ENCODE measurements at places on chromosomes 2 and 18. TPM values are rescaled to one million over a fixed set of nuclear protein-coding genes. Genes with fewer than 3 reads are reported as not detected.
A peak's percentile ranks its signal among the peaks of the same experiment; 100 is the strongest.

GRCh38 chr2:191757208-191757607 is 79.3 kb downstream of the NABP1 start:
- no peak overlapping the region for H3K4me3 ChIP-seq
- H3K27ac ChIP-seq = no peak overlapping the region
- no peaks in the 10 kb centered on the region for H3K4me1 ChIP-seq
- no peak for DNase-seq

GRCh38 chr2:175932675-175933074 is 69.4 kb downstream of the LNPK start:
- H3K4me1 ChIP-seq = peaks cover 3% of the 10 kb centered on the region
- no peak for DNase-seq
- H3K27ac ChIP-seq = no peak overlapping the region
- H3K4me3 ChIP-seq = no peak overlapping the region
- no peaks in the 10 kb centered on the region for H3K36me3 ChIP-seq
- H3K27me3 ChIP-seq = no peaks in the 10 kb centered on the region

DNA sequence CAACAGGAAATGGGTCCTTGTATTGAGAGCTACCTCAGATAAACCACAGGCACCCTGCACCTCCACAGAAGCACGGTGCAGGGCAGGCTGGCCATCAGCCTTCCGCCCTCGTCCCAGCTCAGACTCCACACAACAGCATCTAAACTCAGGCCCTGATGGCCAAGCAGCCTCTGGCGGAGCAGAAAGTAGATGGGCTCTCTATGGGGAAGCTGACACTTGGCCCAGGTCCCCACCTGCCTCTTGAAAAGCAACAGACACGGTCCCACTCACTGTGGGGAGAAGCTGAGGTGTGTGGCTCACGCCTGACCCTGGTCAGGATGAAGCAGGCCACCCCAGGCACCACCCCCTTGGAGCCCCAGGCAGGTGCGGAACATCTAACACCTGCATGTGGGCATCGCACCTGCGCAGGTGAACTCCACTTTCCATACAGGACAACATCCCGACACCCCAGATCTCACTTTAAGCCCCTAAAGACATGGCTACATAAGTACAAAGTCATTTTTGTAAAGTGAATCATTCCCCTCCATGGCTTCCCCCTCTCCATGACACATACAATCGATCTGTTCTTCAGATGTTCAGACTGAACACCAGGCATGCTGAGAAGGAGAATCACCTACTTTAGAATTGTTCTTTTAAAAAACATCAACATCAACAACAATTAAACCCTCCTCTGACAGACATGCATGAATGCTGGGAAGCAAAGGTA is 208.4 kb downstream of the ZBTB7C start:
- H3K4me3 ChIP-seq = no peak overlapping the region
- H3K27me3 ChIP-seq = no peaks in the 10 kb centered on the region
- no peaks in the 10 kb centered on the region for H3K36me3 ChIP-seq
- H3K27ac ChIP-seq = no peak overlapping the region

DNA sequence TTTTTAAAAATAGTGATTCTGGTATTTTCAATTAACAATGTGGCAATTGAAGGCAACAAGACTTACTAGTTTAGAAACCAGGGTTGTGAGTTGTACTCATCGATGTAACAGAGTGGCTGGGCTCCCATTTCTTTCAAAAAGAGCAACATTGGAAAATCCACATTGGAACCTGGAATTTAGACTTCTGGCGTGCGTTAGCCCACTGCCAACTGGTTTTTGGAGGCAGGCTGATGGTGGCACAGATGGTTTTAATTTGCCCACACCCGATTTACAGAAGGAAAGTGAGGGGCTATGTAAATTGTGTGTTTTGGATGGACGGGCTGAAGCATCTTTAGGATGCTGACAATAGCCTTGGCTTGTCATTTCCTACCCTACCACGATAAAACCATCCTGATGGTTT is 66.3 kb downstream of the TRPM8 start:
- no peak for DNase-seq
- H3K36me3 ChIP-seq = no peaks in the 10 kb centered on the region
- H3K27me3 ChIP-seq = no peaks in the 10 kb centered on the region
- no peaks in the 10 kb centered on the region for H3K4me1 ChIP-seq
- H3K27ac ChIP-seq = no peak overlapping the region

DNA sequence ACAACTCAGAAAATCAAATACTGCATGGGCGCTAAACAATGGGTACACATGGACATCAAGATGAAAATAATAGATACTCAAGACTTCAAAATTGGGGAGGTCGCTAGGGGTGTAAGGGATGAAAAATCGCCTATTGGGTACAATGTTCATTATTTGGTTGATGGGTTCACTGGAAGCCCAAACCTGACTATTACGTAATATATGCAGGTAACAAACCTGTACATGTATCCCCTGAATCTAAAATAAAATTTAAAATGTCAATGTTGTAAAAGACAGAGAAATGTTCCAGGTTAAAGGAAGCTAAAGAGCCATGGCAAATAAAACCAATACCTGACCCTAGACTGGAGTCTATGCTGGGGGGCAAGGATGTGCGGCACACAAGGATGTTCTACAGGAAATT is 80.4 kb upstream of the CCBE1 start:
- no peak overlapping the region for H3K4me3 ChIP-seq
- H3K27ac ChIP-seq = no peak overlapping the region
- H3K36me3 ChIP-seq = no peaks in the 10 kb centered on the region
- H3K27me3 ChIP-seq = no peaks in the 10 kb centered on the region

DNA sequence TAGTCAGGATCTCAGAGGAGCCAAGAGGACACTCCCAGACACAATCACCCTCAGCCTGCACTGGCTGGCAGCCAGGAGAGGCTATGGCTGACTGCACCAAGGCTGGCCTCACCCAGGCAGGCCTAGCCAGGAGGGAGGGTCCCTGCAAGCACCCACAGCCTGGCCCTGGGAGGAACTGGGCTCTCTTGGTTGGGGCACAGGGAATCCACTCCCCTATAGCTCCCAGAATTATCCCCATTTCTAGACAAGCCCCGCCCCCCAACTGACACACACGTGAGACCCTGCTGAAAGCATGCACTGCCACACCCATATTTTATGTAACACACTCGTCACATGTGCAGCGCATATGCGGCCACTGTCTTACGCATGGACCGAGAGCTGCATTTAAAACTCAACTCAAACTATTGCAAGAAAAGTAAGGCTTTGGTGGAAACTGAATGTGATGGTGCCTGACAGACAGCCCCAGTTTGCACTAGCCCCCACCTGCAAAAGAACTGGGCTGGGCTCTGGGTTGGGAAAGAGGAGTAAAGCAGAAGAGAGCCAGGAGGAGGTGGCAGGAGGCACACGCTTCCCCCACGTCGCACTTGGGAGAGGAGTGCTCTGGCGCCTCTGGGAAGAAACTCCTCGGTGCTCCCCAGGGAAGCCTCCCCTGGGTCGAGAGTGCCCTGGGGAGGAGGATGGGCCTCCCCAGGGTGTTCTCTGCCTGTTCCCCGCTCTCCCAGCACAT is 28.9 kb upstream of the ARHGEF4 start:
- no peak for DNase-seq
- H3K4me1 ChIP-seq = no peaks in the 10 kb centered on the region
- no peaks in the 10 kb centered on the region for H3K36me3 ChIP-seq
- H3K27me3 ChIP-seq = no peaks in the 10 kb centered on the region
- H3K4me3 ChIP-seq = no peak overlapping the region

GRCh38 chr2:2763351-2764000 is 432.4 kb upstream of the MYT1L start:
- no peaks in the 10 kb centered on the region for H3K36me3 ChIP-seq
- no peak for DNase-seq
- H3K4me3 ChIP-seq = no peak overlapping the region
- H3K27ac ChIP-seq = no peak overlapping the region

GRCh38 chr2:84899304-84900204 is 5.9 kb upstream of the TMSB10 start:
- no peaks in the 10 kb centered on the region for H3K36me3 ChIP-seq
- H3K27ac ChIP-seq = no peak overlapping the region

DNA sequence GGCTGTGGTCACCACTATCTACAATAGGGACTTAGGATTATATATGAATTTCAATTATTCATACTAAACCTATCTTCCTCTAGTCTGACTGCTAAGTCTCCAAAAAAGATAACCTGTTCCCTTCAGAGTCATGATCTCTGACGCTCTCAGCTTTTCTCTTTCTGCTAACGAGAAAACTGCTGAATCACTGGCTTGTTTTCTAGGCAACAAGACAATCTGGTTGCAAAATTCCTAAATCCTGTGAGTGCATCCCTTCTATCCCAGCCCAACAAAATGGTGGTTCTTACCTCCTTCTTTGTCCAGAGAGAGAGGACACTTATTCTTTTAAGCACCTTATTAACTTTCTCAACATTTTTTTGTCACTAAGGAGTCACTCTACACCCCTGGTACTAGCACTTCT is 312.3 kb upstream of the PKDCC start:
- no peaks in the 10 kb centered on the region for H3K27me3 ChIP-seq
- H3K4me1 ChIP-seq = no peaks in the 10 kb centered on the region
- DNase-seq = no peak
- H3K4me3 ChIP-seq = no peak overlapping the region
- no peaks in the 10 kb centered on the region for H3K36me3 ChIP-seq

- peaks cover 3% of the 10 kb centered on the region for H3K4me1 ChIP-seq
- no peak for DNase-seq
- no peak overlapping the region for H3K4me3 ChIP-seq
- H3K27me3 ChIP-seq = no peaks in the 10 kb centered on the region
- no peak overlapping the region for H3K27ac ChIP-seq
- H3K36me3 ChIP-seq = no peaks in the 10 kb centered on the region
Observed at GRCh38 chr2:132937629-132938028, 267.6 kb upstream of the LYPD1 start.

GRCh38 chr2:173654896-173655265 is 300.2 kb downstream of the CDCA7 start:
- H3K36me3 ChIP-seq = no peaks in the 10 kb centered on the region
- H3K27ac ChIP-seq = no peak overlapping the region
- H3K27me3 ChIP-seq = no peaks in the 10 kb centered on the region
- peaks cover under 1% of the 10 kb centered on the region for H3K4me1 ChIP-seq
- no peak for DNase-seq

GRCh38 chr18:58362027-58362575 is 266.8 kb downstream of the ALPK2 start:
- peak overlapping the region; percentile 4 for H3K27ac ChIP-seq
- DNase-seq = peak; percentile 71
- H3K36me3 ChIP-seq = peaks cover 12% of the 10 kb centered on the region
- peaks cover 6% of the 10 kb centered on the region for H3K4me1 ChIP-seq
- H3K4me3 ChIP-seq = no peak overlapping the region
- H3K27me3 ChIP-seq = no peaks in the 10 kb centered on the region

DNA sequence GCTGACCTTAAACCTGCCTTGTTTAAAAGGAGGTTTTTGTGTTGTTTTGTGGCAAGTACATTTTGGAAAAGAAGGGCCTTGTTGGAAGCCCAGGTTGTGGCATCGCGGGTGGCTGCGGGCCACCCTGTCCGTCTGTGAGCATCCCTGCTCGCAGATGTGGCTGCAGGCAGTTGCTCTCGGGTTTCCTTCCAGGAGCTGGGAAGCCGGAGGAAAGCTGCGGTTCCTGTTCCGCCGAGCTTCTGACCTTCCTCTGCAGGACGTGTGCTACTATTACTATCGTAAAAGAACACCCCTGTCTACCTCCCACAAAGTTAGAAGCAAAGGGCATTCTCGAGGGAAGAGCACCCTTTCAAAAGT is 766 bp downstream of the MFF start:
- peaks cover 15% of the 10 kb centered on the region for H3K4me1 ChIP-seq
- peaks cover 3% of the 10 kb centered on the region for H3K36me3 ChIP-seq
- peak overlapping the region; percentile 93 for H3K27ac ChIP-seq

DNA sequence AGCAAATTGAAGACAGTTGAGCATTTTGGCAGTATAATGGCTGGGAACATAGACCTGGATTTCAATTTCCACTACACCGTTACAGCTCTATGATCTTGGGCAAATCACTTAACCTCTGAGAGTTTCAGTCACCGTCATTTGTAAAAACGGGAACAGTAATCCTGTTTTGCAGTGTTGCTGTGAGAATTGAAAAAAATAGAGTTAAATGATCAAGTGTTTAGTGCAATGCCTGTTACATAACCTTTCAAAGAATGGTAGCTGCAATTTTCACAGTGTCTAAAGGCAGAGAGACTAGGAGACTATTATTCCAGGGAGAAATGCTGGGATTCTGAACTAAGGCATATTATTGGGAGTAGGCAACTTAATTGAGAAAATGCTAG is 2.0 kb downstream of the AGPS start:
- H3K4me3 ChIP-seq = no peak overlapping the region
- DNase-seq = no peak
- no peaks in the 10 kb centered on the region for H3K27me3 ChIP-seq
- no peak overlapping the region for H3K27ac ChIP-seq

METAP1D gene
- 3.1 TPM for total RNA-seq

FEV gene
- total RNA-seq = not detected

ALK gene
- 0.25 TPM for total RNA-seq

EML6 gene
- total RNA-seq = 5.1 TPM

CCDC148 gene
- total RNA-seq = 8.6 TPM

EMILIN2 gene
- total RNA-seq = 63.2 TPM

NR4A2 gene
- total RNA-seq = 7.9 TPM

TRIM43 gene
- total RNA-seq = not detected

All from lung (tissue), 17 donors.